ENCODE measurements at places on chromosomes 4 and X. TPM values are rescaled to one million over a fixed set of nuclear protein-coding genes. Genes with fewer than 3 reads are reported as not detected.
A peak's percentile ranks its signal among the peaks of the same experiment; 100 is the strongest.

The CPLX1 gene
- total RNA-seq: 1.3 TPM

The POU4F2 gene
- not detected for total RNA-seq

The XG gene
- 0.44 TPM for total RNA-seq

The LDB2 gene
- total RNA-seq: 80.9 TPM

The LUZP4 gene
- total RNA-seq: not detected

The ASB5 gene
- not detected for total RNA-seq

- DNase-seq: no peak
These were observed 37.7 kb upstream of the OCIAD2 start for GRCh38 chr4:48944252-48944651.

DNA sequence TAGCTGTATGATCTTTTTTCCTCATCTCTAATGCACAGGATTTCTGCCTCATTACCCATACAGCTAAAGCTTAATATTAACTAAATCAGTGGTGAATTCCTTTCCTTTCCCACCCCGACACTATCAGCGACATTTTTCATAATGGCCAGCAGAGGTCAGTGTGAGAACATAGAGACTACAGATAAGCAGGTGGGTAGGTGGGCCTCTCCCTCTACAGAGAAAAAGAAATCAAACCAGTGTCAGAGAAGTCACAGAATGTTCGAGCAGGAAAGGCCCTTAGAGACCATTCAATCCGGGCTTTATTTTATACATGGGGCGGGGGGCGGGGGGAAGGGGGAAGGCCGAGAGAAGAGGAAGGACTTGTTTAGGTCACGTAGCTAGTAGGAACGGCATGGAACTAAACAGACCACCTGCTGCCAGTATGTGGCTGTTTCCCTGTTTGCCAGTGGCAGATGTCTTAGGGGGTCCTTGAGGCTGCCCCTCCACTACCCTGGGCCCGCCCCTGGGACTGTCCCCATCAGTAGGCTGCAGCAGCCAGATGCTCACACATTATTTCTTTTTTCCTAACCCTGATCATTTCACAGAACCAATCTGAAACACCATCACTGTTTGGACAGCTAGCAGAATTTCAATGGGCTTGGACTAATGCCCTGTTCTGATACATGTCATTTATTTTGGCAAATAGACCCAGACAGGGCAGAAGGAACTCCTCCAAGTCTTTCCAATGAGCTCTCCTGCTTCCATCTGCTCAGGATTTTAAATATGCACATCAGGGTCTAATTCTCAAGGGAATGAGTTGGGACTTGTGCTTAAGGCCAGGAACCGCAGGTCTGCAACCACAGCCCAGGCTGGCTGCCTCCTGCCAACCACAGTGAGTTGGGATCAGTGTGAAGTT lies 133.4 kb downstream of the ATG4A start:
- peak; percentile 37 for DNase-seq

DNA sequence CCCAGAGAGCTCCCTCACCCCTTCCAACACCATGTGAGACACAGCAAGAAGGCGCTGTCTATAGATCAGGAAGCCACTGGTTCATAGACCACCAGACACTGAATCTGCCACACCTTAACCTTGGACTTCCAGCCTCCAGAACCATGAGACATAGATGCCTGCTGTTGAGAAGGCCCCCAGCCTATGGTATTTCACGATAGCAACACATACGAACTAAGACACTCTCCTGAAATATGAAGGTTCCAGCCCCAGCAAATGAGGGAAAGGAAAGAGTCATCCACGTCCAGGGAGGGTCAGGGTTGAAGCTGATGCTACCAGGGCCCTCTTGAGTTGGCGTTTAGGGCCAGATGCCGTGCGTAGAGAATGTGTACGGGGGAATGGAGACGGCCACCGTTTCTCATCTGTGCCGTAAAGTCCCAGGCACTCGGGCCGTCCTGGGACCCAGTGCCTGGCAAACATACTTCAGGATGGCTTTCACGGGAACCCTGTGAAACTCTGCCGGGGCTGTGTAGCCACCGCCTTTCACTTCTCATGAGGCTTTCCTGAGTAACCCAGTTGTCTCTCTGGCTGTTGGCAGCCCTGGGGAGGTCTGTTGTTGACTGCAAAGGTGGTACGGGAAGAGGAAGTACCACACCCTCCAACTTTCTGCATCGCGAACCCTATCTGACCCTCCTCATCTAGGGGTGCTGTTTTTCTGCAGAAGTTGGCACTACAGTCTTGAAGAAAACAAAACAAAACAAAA lies 17.7 kb upstream of the P2RY8 start:
- DNase-seq: no peak

DNA sequence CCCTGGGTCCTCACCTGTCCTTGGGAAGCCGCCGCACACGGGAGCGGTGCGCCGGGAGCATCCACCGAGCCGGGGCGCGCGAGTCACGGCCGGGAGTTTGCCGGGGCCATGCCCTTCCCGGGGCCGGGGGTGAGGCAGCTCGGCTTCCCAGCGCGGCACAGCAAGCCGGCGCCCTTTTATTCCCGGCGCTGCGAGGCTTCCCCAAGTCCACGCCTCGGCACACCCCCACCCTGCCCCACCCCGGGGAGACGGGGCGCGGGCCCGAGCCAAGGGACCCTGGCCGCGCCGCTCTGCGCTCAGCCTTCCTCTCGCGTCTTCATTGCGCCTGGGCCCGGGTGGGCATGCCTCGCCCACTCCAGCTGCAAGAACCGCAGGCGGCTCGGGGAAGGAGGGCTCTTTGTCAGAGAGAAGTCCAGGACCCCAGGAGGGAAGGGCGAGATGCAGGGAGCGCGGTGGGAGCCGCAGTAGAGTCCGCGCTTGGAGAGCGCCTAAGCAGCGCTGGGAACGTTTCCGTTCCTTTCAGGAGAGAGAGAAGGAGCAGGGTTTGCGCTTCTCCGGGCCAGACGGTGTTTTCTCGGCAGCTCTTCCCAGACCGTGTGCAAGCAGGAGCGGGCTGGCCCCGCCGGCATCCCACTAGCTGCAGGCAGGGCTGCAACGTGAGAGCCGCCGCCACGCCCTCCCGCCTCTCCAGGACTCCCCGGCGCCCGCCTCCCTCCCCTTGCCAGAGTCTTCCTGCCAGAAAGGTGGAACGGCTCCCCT lies at the start of gene MXRA5:
Gene MXRA5, minus strand, starts transcription at position 152 of the 759 bp plus-strand sequence. CDS start 2,819 bp downstream, outside the sequence.
- no peak for DNase-seq

DNA sequence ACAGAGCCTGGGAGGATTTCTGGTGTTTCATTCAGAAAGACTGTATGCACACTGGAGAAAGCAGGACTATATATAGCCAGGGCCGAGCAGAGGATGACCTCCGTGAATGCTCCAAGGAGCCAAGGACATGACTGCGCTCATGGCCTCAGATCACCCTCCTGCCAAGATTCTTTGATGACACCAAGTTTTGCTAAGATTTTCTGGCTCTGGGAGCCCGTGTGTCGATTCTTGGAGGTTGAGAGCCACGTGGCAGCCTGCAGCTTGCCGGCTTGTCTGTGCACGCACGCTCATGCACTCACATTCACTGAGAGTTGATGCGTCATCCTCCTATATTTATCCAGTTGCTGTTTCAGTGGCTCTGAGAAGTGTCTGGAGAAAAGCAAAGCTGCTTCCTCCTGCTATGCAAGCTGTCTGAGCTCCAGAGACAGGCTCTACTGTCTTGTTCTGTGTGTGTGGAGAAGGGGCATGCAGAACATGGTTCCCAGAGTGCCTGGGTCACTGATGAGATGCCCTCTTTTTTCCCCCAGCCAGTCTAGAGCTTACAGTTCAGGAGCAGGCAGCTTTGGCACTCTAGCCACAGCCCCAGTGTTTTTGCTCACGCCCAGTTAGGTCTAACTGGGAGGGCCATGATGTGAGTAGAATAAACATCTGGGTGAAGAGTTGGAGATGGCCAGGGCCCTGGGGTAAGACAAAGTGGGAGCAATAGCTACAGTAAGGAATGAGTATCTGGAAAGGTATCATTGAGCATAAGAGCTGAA lies 64.9 kb upstream of the SCOC start:
- DNase-seq: no peak

DNA sequence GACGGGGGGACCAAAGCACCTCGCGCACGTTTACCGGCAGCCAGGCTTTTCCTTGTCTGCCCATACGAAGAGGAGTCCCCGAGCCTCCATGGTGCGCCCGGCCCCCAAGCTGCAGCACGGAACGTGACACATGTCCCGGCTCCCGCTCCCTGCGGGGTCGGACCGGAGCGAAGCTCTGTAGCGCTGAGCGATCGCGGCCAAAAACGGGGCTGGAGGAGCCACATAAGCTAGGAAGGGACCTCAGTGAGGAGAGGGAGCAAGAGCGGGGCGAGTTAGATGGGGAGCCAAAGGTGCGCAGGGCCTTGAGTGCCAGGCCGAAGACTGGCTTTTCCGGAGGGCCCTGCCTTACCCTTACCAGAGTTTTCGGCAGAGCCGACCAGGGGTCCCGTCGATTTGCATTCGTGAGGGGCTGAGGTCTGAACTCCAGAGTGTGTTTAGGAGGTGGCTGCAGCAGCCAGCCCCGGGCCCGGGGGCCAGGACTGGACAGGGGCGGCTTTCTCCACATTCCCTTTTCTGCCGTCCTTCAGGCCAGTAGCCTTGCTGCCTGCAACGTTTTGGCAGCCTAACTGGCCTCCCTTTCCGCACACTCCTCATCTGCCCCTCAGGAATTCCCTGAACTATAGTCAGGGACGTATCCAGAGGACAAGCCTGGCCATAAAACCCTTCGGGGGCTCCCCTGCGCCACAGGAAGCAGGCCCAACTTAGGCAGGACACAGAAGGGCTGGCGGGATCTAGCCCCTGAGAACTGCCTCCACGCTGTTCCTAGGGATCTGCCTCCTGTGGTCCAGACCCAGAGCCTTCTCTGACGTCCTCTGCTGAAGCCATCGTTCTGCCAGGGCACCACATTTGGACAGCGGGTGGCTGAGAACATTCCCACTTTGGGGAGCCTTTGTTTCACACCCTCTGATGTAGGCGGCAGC lies 689 bp downstream of the SSR4 start:
- DNase-seq: peak; percentile 5

GRCh38 chrX:150544222-150544787 lies 24.1 kb upstream of the MTM1 start:
- no peak for DNase-seq

GRCh38 chrX:130836447-130836846 lies 66.6 kb downstream of the ENOX2 start:
- DNase-seq: no peak

GRCh38 chr4:108149588-108150380 lies 18.9 kb downstream of the LEF1 start:
- no peak for DNase-seq

DNA sequence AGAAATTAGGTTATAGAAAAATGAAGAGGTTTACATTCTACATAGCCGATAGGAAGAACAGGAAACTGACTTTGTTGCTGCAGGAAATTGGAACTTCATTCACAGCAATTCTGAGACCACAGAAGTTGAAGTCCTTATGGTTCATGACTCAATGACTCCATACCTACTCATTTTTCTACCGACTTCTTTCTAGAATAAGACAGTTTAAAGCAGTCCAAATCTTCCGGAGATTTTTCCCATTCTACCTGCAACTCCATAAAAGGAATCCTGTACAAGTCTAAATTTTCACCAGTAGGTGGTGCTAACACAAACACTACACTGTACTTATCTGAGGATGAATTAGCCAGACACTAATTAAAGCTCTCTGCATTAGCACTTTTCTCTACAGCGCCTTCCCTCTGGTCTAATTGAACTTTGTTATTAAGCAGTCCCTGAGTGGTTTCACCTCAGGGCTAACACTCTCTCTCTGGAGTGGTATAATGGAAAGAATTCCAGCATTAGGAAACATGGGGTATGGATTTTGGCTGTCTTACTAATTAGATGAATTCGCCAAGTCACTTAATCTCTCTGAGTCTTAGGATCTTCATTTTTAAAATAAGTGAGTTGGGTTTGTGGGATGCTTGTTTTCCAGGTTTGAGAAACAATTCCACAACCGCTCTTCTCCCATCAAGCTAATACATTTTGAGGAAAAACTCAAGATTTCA lies 167.9 kb downstream of the SMIM20 start:
- DNase-seq: peak; percentile 58

DNA sequence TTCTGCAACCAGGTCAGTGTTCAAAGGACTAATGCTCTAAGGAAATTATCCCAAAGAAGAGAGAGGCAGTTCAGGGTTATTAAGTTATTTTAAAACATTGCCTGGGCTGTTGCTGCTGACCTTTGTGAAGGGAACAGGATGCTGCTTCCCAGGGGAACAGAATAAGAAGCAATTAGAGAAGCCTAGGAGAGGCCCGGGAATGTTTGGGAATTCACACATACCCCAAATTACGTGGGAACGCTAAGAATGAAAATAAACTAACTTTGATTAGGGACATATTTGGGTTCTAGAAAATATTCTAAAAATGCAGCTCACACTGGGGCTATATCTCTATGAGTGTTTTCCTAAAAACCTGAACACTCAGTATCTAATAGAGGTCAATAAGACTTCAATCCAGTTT lies 243.1 kb upstream of the FTHL17 start:
- no peak for DNase-seq

GRCh38 chr4:169902658-169903345 lies 123.4 kb downstream of the MFAP3L start:
- DNase-seq: no peak

DNA sequence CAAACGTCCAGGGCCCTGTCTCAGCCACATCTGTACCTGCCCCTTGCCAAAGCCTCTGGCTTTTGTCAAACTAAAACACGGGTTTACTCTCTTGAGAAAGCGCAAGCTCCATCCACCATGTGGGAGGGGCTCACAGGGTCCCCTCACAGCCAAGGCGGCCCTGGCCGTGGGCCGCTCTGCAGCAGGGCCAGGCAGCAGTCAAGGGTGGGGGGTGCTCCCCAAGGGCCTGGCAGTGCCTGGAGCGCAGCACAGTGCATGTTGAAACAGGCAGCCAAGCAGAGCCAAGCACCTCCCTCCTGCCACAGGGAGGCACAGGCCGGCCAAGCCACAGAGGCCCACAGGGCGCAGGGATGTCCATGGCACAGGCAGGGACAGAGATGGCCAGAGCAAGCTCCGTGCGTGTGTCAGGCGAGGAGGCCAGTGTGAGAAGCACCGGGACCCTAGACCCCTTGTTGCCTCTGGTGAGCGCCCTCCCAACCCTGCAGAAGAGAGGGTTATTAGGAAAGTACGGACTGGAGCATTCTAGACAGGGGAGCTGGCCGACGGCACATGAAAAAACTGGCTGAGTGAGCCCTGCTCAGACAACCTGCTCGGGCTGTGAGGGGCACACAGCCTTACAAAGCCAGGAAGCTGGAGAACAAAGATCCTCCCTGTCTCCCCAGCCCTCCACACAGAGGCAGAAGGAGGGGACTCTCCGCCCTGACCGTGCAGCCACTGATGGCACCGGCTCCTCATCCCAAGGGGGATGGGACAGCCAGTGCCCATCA lies 39.0 kb downstream of the FAM53A start:
- DNase-seq: no peak

DNA sequence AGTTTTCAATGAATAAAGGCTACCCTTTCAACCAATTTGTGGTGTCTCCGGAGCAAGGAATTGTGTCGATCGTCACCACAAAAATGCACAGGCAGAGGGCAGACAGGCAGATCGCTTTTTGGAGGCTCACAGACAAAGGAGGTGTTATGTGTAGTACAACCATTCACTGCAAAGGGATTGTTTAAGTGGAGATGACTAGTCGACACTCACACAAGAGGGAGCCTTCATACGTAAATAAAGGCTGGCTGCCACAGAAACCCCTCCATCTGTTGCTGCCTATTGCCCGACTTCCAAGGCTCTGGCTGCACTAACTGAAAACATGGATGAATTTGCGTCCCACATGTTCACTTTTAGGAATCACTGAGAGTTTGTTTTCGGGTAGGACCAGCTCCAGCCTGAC lies 281.1 kb downstream of the NKX6-1 start:
- DNase-seq: no peak

Data from endothelial cell of umbilical vein (primary cell).